ENCODE measurements at places on chromosomes 7 and 10.

GRCh38 chr10:15710455-15710854, 9.3 kb downstream of the ITGA8 start:
- DNase-seq = no peak

DNA sequence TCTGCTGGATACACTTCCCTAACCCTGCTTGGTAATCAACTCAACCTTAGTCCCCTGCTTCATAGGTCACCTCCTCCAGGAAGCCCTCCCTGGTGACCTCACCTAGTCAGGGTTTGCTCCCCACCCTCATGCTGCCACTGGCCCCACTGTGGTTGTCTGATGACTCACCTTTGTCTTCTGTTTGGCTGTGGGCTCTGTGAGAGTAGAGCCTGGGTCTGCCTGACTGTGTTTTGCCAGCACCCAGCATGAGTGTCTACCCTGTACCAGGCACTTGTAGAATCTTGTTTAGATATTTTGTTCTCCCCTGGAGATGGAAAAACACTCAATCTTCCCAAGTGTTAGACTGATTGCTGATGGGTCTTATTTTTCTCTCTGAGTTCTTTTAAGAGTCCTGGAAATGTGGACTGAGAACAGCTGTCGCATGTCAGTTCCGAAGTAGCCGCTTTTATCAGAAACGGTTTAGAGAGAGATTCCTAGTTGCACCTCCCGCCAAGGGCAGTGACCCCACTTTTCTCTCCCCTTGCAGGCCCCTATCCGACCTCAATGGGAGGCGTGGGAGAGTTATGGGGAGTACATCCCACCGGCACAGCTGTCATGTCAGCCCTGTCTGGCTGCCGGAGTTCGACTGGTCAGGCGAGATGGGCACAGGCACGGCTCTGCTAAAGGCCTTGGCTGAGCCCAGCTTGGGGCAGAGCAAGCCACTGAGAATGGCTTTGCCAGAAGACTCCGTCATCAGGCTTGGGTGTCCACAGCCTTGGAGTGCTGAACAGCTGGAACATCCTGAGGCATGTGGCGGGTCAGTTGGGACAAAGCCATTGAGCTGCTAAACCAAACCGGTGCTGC, 134.3 kb downstream of the GRK5 start:
- no peak for DNase-seq

GRCh38 chr10:79437111-79437814, 8.2 kb downstream of the ZCCHC24 start:
- no peak for DNase-seq

- no peak for DNase-seq
Measured at GRCh38 chr10:121690152-121690848, 92.1 kb upstream of the FGFR2 start.

- DNase-seq = no peak
Measured at GRCh38 chr7:118109607-118110006, 74.4 kb upstream of the LSM8 start.

DNA sequence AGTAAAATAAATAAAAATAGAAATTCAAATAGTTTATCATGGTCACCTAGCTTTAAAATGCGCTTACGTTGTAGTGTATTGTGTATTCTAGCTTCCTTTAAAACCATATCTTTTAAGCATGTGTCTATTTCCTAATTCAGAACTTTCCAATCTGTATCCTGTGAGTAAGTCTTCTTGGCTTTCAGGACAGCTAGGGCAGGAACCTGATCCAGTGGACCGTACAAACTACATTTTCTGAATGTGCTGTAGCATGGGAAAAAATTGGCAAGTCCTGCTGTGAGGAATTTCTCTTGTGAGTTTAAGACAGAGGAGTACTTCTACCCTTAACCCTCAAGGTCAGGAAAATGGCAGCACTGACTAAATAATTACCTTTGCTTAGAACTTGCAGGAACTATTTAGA, 12.1 kb downstream of the OPN1SW start:
- no peak for DNase-seq

- DNase-seq = no peak
Measured at GRCh38 chr10:120396228-120396627, 60.8 kb upstream of the PLPP4 start.

- peak; percentile 81 for DNase-seq
Measured at GRCh38 chr7:5494683-5495561, 71.3 kb upstream of the TNRC18 start.

- DNase-seq = peak; percentile 27
Measured at GRCh38 chr7:77797734-77798393, 370 bp downstream of the TMEM60 start.

- DNase-seq = no peak
Measured at GRCh38 chr7:39686261-39686924, 63.0 kb downstream of the RALA start.

GRCh38 chr10:44309939-44310761, 74.7 kb downstream of the CXCL12 start:
- DNase-seq = no peak

- no peak for DNase-seq
Measured at GRCh38 chr7:22882106-22882505, 59.5 kb upstream of the TOMM7 start.

DNA sequence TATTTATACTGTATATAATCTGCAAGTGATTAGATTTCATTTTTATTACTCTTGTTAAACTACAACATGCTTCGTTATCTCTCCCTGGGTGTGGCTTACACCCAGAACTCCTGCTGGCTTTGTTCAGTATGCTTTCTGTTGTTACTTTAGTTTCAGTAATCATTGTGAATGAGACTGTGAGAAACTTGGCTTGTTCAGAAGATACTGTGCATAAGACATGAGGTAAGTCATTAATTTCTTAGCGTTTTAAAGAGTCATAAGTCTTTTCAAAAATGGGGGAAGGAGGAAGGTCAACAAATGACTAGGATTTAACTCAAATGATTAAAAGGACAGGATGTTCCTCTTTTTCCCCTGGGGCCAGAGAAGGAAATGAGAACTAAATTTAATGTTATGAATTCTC, 11.6 kb upstream of the ADD3 start:
- DNase-seq = no peak

DNA sequence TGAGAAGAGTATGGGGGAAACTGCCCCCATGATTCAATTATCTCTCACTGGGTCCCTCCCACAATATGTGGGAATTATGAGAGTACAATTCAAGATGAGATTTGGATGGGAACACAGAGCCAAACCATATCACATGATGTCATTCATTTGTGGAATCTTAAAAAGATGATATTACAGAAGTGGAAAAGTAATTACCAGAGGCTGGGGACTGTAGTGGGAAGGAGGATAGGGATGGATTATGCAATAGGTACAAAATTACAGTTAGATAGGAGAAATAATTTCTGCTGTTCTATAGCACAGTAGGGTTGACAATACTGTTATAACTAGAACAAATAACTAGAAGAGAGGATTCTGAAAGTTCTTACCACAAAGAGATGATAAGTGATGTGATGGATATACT, 141.4 kb downstream of the VPS50 start:
- DNase-seq = no peak

- DNase-seq = no peak
Measured at GRCh38 chr10:31320550-31321211, 1.7 kb downstream of the ZEB1 start.

DNA sequence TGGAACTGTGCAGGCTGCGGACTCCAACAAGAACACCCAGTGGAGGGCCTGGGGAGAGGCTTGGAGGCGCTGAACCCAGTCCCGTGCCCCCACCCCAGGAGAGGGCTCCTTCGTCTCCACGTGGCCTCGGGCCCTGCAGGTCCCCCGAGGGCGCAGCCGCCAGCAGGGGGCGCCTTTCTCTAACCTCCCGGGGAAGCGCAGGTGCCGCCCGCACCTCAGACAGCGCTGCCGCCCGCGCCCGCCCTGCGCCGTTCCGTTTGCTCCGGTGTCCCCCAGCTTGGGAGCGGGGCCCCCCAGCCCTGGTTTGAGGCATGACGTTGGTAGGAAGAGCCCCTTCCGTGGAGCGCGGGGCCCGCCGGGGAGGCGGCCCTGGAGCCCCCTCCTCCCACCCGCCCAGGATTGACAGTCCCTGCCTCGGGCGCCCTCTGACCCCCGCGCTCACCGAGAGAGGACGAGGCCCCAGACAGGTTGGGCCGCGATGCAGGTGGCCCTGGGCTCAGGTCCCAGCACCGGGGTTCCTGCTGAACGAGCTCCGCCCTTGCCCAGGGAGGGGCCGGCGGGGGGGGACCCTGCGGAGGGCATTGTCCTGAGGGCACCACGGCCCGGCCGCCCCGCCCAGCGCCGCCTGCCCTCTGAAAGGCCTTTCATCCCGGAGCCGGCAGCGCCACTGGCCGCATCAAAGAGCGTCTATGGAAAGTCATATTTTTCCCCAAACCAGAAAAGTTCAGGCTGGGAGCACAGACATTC, 42.8 kb downstream of the FOXL3 start:
- DNase-seq = peak; percentile 81

DNA sequence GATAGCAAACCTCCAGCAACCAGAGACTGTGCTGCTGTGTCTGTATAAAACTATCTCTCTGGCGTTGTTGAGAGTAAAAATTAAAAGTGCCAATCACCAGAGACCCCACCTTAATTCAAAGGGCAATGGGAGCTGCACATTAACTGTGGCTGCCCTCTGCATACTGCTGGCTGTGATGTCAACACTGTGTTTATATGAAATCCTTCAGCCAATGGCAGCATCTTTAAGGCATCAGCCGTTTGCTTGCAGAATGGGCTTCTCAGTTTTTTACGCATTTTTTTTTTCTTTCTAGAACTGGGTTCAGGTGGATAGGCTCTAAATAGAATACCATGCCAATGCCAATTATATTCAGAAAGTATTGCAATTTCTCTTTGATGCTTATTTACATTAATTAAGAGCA, 47.7 kb downstream of the CHN2 start:
- no peak for DNase-seq

DNA sequence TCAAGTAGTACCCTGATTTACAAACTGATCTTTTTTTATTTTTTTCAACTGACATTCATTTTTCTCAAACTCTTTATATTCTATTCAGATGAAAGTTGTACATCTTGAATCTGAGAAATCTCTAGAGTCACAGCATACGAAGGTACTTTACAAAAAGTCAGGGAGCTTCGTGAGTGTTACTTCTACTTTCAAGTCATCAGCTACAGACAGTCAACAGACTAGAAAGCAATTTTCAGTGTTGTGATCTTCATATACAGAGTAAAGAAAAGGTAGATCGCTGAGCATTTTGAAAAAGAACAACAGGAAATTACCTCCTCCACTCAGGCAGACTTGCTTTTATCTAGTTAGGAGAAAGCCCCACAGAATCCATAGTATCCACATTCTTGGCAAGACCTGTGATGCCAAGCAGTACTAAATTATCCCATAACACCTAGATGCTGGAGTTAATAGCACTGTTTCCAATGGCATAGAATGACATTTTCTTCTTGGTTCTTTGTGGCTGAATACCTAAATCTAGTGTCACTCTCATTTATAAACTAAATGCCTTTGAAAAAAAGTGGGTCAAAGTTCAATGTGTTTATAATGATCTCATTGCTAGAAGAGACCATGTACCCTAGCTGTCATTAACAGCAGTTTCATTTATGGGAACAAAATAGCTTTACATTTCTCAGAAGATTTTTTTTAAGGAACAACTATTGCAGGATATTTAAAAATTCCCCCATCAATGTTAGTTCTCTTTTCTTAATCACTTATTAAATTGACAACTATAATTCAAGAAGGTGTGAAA, 12.0 kb upstream of the ZNF800 start:
- DNase-seq = no peak

DNA sequence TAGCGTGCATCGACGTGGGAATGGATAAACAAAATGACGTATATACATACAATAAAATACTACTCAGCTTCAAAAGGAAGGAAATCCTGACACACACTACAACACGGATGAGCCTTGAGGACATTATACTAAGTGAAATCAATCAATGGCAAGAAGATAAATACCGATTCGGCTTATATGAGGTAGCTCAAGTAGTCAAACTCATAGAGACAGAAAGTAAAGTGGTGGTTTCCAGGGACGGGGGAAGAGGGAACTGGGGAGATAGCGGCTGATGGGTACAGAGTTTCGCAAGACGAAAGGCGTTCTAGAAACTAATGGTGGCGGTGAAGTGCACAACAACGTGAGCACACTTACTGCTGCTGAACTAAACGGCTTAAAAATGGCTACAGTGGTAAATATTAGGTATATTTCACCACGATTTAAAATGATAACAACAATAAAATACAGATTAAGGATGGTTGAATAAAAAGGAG, 516.7 kb downstream of the PARD3 start:
- DNase-seq = no peak

GRCh38 chr10:110863956-110864355, 7.8 kb upstream of the PDCD4 start:
- no peak for DNase-seq

DNA sequence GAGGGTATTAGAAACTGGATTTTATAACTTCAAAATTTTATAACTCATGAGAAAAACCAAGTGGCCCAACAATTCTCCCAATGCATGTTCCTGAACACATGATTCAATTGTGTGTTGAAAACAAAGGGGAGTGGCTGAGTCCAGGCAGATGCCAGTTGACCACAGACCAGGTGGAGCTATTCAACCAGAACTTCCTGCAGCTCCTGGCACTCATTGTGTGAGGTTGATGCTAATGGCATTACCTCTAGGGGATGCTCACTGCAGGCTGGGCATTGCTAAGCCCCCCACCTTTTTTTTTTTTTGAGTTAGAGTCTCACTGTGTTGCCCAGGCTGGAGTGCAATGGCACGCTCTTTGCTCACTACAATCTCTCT, 20.3 kb downstream of the MYOF start:
- no peak for DNase-seq

DNA sequence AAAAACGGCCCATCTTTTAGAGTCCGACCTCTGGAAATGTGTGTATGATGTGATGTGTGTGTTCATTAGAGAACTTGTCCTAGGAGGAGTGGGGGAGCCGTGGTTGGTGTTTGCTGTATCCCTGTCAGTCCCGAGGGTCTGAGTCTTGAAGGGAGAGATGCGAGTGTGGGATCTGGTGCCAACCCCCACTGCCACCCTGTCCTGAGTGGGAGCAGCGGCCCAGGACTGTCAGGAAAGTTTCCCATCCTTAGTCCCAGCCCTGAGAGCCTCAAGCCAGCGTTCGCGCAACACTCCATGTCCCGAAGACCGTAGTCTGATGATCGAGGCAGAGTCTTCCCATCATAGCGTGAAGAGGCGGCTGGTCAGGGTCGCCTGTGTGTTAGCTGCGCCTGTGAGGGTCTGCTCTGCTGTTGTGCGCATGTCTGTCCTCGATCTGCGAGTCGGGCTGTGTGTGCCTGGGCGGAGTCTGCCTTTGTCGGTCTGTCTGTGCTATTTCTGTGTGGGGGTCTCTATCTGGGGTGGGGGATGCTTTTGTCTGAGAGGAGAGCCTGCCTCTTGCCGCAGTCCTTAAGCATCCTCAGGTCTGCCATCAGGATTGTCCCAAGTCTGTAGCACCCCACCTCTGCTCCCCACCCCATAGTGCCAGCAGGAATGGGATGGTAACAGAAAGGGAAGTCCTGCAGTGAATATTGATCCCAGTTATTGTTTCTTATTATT, 514 bp upstream of the CHAT start:
- no peak for DNase-seq

- no peak for DNase-seq
Measured at GRCh38 chr10:122368502-122369254, 5.8 kb upstream of the PLEKHA1 start.

GRCh38 chr7:139355320-139355719, 4.4 kb upstream of the LUC7L2 start:
- no peak for DNase-seq

- no peak for DNase-seq
Measured at GRCh38 chr10:115566867-115567266, 473.7 kb downstream of the ATRNL1 start.

- no peak for DNase-seq
Measured at GRCh38 chr7:20288036-20288435, 42.7 kb upstream of the ITGB8 start.
